ENCODE measurements at places on chromosomes 6 and 20.

DNA sequence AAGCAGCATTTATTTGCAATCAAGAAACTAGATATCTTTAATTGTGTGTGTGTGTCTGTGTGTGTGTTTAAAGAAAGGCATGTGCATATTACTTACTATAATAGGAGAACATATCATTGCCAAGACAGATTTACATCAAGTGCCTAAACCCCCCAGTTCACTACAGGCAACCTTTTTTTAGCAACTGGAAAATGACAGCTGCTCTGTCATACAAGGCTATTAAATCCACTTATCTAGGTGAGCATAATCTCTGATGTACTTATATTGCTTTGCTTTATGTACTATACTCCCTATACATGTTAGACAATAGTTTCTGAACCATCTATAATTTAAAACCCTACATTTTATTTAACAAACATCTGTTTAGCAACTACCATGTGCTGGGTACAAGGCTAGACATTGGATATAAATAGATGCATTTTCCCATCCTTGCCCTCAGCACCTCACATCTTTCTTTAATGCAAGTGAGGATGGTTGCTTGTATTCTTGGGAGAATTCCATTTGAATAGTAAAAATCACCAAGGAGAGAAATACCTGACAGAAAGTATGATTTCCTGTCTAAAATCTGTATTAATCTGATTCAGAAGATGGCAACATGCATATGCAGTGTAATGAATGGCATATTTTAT, 398.3 kb downstream of the LAMA2 start:
- no peak for DNase-seq

DNA sequence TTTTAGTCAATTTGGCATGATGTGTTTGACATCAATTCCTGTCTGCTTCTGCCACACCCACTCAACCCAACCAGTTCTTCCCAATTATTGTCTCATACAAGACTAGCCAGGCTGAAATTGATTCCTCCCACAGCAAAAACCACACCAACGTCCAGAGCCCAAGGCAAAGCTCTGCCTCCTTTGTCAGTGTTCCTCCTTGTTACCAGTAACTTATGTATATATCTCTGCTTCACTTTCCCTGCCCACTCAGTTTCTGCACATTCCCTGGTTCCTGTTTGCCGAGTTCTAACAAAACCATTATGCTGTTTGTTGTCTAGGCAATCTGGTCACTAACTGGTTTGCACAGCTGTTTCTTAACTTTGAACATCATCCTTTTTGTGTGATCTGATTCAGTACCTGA, 547.9 kb upstream of the PTCHD4 start:
- no peak for DNase-seq

DNA sequence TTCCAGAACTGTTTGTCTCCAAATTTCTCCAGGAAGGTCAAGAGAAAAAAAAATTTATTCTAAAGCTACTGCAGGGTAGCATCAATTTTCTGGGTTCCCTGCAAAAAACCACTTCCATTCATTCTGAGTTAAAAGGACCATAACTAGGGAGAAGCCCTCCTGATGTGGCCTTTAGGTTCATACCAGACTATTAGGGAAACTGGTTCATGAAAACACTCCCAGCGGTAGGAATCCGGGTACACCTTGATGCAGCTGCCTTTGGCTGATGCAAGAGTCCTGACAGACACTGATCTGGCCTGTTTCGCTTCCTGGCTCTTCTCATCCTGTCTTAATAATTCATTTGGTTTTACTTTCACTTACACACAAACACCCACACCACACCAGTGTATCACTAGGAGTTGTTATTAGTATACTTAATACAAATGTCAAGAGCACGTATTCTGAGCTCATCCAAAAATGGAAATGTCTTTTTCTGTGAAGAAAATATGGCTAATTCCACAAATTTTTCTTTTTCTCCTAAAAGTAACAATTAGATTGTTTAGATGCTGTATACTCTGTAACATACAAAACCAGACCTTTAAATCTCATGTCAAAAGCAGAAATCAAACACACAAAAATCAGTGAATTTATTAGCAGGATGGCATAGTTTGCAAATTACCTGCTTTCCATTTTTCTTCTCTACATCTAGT, 38.4 kb upstream of the ARHGAP18 start:
- peak; percentile 33 for DNase-seq

- no peak for DNase-seq
Measured at GRCh38 chr6:122012578-122012977, 386.9 kb upstream of the HSF2 start.

- no peak for DNase-seq
Measured at GRCh38 chr6:143739341-143739851, 61.6 kb downstream of the PHACTR2 start.

DNA sequence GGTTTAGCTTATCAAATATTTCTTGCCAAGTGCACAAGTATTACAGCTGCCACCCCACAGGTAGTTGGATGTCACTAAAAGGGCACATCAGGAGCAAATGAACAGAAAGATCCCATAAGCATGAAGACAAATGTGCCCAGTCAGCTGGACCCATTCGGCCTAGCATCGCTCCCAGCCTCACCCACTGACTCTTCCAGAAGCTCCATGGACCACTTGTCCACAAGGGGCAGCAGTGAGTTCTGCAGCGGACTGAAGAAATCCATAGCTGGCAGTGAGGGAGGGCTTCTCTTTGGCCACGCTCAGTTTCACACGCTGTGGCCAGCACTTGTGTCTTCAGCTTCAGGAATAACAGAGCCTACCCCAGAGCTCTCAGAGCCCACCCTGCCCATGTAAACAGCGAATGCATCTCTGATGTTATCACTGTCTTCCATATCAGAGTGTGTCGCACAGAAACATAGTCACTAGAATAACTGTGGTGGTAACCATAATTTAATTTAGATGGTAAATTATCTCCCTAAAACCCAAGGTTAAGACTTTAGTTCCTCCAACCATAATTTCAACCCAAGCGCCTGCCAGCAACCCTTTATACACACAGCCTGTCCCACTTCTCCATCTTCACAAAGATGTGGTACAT, 15.8 kb downstream of the CGA start:
- peak; percentile 52 for DNase-seq

- no peak for DNase-seq
Measured at GRCh38 chr6:106025655-106026054, 60.5 kb upstream of the PRDM1 start.

DNA sequence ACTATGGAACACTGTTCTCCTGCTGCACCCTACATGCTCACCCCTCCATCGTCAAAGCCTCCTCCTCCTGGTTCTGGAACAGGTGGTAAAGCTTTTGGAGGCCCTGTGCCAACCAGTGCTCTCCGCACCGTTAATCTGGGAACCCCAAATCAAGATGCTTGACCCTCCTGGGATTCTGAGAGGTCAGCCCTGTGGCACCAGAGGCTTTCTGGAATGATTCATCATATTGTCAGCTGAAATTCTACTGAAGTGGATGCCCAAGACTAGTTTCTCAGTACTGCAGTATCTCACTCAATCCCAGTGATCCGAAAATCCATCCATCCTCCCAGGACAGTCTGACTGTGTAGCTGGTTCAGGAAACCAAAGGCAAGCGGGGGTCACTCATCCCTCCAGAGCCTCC, 92.7 kb downstream of the TRERF1 start:
- DNase-seq = no peak

- DNase-seq = peak; percentile 62
Measured at GRCh38 chr6:144343701-144344428, 58.7 kb downstream of the UTRN start.

- DNase-seq = no peak
Measured at GRCh38 chr6:108142240-108142639, 23.6 kb upstream of the NR2E1 start.

- DNase-seq = no peak
Measured at GRCh38 chr20:57757767-57758166, 48.0 kb upstream of the PMEPA1 start.

DNA sequence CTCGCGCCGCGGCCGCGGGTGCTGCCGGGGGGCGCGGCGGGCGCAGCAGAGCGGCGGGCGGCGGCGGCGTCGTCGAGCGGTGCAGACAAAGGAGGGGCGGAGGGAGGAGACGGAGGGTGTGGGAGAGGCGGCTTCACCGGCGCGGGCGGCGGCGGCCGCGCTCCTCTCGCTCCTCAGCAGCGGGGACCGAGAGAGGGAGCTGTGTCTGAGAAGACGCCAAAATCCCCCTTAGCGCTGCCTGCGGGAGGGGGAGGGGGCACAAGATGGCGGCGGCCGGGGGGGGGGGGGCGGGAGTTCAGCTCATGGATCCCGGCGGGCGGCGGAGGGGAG, 296 bp downstream of the ADNP start:
- no peak for DNase-seq

DNA sequence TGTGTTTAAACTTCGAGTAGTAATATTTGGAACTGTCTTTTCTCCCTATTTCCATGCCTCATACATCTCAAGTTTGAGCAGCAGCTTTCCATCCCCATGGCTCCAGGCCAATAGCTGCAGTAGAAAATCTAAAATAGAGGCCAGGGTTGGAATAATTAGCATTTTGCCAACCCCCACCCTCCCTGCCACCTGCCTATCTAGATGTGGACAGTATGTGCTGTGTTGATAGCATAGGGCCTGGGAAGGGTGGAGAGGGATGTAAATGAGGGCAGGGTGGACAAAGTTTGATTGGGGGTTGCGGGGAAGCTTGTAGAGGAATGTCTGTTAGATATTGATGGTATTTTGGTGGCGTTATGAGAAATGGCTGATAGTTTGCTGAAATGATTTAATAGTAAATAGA, 5.6 kb downstream of the TOP1 start:
- DNase-seq = no peak

DNA sequence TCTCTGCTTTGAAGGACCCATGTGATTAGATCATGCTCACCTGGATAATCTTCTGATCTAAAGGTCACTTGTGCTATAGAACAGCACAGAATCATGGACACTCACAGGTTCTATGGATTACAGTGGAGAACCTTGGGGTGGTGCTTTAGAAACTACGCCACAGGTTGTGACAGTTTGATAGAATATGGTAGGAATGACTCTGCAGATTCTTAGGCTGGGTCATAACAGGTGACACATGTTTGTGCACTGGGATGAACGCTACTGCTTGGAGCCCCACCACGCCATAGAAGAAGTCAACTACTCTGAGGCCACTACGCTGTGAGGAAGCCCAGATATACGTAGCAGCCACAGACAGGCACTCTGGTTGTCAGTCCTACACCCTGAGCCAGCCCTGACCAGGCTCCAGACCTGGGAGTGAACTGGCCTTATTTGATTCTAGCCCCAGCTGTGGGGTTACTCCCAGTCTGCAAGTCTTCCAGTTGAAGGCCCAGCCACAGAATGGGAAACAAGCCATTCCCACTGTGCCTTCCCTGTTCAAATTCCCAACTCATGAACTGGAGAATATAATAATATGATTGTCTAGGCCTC, 99.0 kb upstream of the SLC24A3 start:
- no peak for DNase-seq

DNA sequence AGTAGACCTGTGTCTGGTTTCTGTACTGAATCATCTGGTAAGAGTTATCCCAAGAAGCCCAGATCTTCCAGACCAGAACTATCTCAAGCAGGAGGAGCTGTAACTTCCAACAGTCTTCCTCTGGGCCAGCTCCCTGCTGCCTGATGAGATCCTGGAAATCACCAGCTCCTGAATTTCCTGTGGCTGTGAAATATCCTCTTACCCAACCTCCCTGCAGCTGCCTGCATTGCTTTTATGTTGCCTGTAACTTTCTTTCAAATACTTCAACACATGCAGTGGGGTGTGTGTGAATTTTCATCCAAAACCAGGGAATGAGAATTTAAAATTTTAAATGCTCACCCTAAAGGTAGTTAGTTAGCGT, 160.5 kb upstream of the LAMP5 start:
- DNase-seq = no peak

DNA sequence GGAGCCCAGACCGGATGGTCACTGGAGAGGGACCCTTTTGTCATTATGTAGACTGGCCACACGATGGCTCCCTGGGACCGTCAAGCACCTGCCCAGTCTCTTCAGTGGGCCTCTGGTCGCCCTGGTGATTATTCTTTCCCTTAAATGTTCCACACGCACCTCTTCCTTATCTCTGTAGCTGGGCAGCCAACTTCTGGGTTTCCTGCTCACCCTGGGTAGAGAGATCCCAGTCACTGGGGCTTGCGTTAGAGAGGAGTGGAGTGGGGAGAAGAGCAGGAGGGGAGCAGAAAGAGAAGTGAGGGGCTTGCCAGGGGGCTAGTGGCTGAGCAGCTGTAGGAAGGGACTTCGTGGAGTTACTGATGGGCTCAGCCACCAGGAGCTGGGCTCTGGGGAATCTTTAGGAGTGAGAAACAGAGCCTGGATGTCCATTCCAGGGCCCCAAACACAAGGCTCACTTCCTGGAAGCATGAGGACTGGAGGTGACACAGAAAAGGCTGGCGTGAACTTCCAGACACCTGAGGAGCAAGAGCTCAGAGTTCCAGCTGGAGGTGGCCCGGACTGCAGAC, 150.1 kb downstream of the DHX35 start:
- no peak for DNase-seq

DNA sequence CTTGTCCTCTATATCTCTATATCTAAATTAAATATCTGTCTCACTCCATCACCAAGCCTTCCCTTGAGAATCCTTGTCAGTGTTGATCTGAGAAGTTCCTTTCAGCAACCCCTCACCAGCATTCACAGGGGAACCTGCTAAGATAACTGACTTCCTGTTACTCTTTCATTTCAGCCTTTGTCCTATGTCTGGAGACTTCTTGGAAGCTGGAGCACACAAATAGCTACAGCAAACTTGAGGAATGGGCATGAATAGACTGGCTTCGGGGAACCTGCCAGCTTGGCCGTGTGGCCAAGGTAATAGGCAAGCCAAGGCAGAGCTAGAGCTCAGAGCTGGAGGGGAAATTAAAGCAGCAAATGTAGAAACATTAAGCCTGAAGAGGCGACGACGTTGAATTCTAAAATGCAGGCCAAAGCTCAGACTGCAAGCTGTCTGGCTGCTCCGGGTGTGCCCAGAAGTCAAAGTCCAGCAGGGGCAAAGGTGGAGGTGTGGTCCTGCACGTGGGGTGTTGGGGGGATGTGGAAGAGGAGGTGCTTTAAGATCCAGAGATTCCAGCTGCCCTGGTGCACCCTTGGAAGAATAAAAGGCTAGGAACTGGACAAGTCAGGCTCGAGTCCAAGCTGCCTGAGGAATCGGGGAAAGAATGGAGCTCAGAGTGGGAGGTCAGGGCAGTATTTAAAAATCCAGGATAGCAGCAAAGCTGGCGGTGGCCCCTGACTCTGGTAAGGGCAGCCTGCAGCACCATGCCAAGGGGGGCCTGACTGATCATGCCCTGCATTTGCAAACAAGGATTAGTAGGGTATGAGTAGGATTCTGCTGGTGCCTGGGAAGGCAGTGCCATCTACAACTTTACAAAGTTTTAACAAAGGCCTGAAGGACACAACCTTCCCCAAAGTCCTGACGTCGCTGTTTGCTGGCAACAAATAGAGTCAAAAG, 185.0 kb upstream of the SGK1 start:
- DNase-seq = no peak

GRCh38 chr20:61830241-61830930, 235.3 kb downstream of the TAF4 start:
- DNase-seq = no peak

DNA sequence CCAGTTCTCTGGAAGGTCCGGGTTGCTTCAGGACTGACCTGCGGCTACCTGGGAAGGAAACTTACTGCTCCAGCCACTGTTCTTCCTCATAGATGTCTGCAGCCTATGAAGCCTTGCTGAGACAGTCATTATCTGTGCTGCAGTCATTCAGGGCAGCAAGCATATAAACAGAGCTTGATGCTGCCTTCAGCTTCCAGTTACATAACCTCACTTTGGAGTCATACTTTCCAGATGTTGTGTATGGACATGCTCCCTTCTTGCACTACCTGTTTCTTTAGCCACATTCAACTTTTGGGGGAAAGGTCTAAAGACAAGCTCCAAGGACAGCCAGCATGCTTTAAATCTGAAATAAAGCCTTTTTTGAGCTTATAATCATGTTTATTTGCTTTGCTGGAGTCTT, 98.1 kb downstream of the SLC24A3 start:
- no peak for DNase-seq

Measured in activated T-cell treated with anti-CD3 and anti-CD28 coated beads, Interleukin-2, amount 50 U/mL, for 1 hour (primary cell).